Naive thymus-derived CD4-positive, alpha-beta T cell (primary cell): ENCODE measurements at places on chromosomes 6 and 20. TPM values are rescaled to one million over a fixed set of nuclear protein-coding genes. Genes with fewer than 3 reads are reported as not detected.

TNNC2 gene
- not detected for total RNA-seq

DDO gene
- total RNA-seq: not detected

DNA sequence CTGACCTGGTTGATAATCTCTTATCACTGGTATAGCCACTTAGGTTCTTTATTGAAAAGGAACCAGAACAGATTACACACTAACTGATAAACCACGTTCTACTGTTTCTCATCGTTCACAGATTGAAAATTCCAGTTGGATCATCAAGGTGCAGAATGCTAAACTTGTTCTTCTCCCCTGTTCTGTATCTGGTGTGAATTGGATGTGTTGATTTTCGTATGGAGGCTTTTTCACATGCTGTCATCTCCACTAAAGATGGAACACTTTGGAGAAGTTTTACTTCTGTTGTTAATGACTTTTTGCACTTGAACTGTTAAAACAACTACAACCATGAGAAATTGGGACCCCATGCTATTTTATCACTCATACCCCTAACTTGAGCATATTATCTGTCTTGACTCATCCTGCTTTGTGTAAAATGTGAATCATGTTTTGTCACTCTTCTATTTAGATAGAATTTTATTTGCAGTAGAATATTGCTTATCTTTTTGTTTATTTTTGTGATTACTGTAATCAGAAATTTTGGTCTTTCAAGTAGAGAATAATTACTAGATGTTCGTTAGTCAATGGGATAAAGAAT, 17.5 kb downstream of the VAPB start:
- DNase-seq: no peak
- no peaks in the 10 kb centered on the region for H3K36me3 ChIP-seq
- H3K4me1 ChIP-seq: peaks cover 43% of the 10 kb centered on the region
- H3K4me3 ChIP-seq: no peak overlapping the region

LMBRD1 gene
- total RNA-seq: 27.4 and 28.9 TPM in 2 replicates

LCA5 gene
- total RNA-seq: 0.54 TPM

DNA sequence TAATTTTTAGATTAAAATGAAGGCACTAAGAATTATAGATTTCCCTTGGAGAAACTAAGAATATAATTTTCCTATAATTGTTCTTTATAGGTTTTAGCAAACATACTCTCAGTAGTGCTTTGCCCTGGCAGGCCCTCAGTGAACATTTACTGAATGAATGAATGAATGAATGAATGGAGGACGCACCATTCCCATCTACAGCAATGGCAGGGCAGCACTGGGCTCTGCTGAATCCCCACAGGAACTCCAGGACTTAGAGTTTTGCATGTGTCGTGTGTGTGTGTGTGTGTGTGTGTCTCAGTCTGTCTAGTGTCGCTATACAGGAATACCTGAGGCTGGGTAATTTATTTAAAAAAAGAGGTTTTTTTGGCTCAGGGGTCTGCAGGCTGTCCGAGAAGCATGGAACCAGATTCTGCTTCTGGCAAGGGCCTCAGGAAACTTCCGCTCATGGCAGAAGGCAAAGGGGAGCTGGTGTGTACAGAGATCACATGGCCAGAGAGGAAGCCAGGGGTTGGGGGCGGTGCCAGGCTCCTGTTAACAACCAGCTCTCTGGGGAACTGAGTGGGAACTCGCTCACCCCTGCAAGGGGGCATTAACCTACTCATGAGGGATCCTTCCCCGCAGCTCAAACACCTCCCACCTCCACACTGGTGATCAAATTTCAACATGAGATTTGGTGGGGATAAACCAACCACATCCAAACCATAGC, 20.1 kb downstream of the RNASET2 start:
- no peaks in the 10 kb centered on the region for H3K27me3 ChIP-seq
- H3K4me3 ChIP-seq: no peak overlapping the region
- peaks cover 12% of the 10 kb centered on the region for H3K36me3 ChIP-seq
- peak; percentile 22 for DNase-seq
- peak overlapping the region; percentile 54 for H3K27ac ChIP-seq
- H3K4me1 ChIP-seq: no peaks in the 10 kb centered on the region

GPX5 gene
- not detected for total RNA-seq

C6orf58 gene
- not detected for total RNA-seq

GRCh38 chr20:40949346-40949745, 79.3 kb upstream of the TOP1 start:
- no peak overlapping the region for H3K27ac ChIP-seq
- no peaks in the 10 kb centered on the region for H3K36me3 ChIP-seq
- H3K4me3 ChIP-seq: no peak overlapping the region

SMOC2 gene
- not detected for total RNA-seq

VSTM2L gene
- total RNA-seq: not detected

SLC22A2 gene
- total RNA-seq: not detected

DNA sequence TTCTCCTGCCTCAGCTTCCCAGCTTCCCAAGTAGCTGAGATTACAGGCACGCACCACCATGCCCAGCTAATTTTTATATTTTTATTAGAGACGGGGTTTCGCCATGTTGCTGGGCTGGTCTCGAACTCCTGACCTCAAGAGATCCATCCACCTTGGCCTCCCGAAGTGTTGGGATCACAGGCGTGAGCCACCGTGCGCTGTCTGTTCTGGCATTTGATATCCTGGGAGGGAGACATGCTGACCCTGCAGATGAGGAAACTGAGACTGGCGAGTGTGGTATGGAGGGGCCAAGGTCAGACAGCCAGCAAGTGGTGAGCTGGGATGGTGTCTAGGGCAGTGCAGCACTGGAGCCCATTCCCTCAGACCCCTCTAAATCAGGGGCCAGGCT, 44.6 kb downstream of the SRC start:
- H3K4me1 ChIP-seq: no peaks in the 10 kb centered on the region

BPIFA1 gene
- not detected for total RNA-seq

PNPLA1 gene
- 2.0 TPM for total RNA-seq

DNA sequence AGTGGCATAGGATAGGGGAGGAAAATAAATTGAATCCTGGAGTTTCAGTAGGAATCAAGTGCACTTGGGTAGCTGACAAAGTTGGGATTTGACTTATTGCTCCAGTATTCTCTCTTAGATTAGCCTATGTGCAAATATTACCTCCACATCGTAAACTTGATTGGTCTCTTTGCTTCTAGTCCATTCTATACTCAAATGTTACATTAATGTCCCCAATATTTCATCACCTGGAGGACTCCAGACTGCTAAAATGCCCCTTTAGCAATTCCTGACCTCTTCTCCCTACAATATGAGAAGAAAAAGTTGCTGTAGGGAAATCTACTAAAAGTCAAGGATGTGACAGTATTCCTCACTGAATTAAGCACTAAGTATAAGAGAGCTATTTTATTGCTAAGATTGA, 16.3 kb downstream of the AFDN start:
- no peaks in the 10 kb centered on the region for H3K27me3 ChIP-seq
- no peak overlapping the region for H3K4me3 ChIP-seq
- H3K36me3 ChIP-seq: no peaks in the 10 kb centered on the region
- H3K27ac ChIP-seq: no peak overlapping the region
- H3K4me1 ChIP-seq: no peaks in the 10 kb centered on the region

KIF6 gene
- total RNA-seq: 0.10 TPM in 1 of 2 replicates, not detected in the other
